ENCODE measurements at places on chromosomes 2 and 18.
A peak's percentile ranks its signal among the peaks of the same experiment; 100 is the strongest.

DNA sequence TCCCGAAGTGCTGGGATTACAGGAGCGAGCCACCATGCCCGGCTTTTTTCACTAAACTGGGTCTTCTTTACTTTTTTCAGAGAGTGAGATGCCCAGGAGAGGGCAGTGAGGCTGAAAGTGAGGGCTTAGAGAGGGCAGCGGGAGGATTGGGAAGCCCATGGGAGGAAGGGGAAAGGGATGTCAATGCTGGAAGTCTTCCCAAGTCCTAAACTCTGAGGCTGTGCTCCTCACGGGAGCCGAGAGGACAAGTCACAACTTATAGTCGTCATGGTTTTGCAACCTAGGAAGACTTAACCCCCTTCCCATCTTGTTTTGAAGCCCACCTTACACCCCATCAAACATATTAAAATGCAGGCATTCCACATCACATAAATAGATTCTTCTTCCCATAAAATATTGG, 15.1 kb upstream of the MEP1B start:
- DNase-seq, result no peak

- DNase-seq, result no peak
These were observed 37.2 kb downstream of the MBOAT2 start for GRCh38 chr2:8966123-8966908.

DNA sequence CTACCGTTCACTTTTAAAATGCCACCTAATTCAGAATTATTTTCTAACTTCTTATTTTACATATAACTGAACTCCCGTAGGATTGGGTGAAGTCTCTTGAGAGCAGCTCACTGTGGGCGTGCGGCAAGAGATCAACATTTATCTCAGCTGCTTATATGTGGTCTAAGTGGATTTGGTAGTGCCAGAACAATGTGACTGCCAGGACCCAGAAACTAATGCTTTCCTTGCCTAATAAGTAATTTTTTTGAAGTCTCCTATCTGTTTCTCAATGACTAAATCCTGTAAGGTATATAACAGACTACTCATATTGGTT, 11.2 kb upstream of the NFE2L2 start:
- DNase-seq, result no peak

GRCh38 chr2:99421469-99421868, 68.3 kb downstream of the REV1 start:
- no peak for DNase-seq

- peak; percentile 82 for DNase-seq
These were observed 253.4 kb downstream of the ETAA1 start for GRCh38 chr2:67650291-67651133.

- no peak for DNase-seq
These were observed 957.8 kb downstream of the SLC4A3 start for GRCh38 chr2:220585241-220585640.

DNA sequence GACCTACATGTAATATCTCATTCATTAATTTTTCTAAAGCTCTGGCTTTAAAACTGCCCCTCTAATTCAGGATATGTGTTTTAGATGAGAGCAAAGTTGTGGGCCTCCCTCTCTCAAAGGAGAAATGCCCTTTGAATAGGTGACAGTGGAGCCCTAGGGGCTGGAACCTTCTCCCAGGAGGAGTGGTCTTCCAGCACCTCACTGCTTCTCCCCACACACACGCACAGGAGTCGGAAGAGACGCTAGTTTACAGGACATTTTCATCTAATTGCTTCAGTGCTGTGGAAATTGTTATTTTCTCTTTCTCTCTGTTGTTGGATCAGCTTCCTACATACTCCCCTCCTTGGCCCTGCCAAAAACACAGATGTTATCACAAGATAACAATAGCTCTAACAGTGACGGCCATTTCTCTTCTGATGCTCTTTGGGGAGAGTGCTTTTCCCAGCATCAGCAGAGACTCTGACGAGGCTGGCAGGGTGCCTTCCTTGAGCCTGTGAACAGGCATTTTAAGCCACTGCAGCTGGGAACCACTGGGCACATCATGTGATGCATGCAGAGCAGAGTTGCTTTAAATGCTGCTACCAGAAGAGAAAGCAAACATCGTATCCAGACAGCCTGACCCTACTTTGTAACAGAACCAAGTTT, 209.4 kb upstream of the SP5 start:
- no peak for DNase-seq

GRCh38 chr18:25248755-25249154, 103.2 kb downstream of the ZNF521 start:
- no peak for DNase-seq

- no peak for DNase-seq
These were observed 152.1 kb downstream of the NCK2 start for GRCh38 chr2:105896765-105897163.

DNA sequence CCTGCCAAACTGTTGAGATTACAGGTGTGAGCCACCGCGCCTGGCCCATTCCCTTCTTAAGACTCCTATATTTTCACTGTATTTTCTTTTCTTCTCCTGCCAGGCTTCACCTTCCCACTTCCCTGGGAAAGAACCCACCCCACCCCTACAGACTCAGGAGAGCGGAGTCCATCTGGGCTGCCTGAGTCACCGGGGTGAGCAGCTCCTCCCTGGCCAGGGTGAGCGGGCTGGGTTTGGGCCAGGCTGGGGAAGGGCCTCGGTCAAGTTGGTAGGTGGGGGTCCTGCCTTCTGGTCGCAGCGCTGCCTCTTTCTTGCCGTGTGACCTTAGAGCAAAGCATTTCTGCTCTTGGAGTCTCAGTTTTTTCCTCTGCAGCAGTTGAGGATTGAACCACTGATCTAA, 2.1 kb upstream of the GAREM2 start:
- DNase-seq, result no peak

DNA sequence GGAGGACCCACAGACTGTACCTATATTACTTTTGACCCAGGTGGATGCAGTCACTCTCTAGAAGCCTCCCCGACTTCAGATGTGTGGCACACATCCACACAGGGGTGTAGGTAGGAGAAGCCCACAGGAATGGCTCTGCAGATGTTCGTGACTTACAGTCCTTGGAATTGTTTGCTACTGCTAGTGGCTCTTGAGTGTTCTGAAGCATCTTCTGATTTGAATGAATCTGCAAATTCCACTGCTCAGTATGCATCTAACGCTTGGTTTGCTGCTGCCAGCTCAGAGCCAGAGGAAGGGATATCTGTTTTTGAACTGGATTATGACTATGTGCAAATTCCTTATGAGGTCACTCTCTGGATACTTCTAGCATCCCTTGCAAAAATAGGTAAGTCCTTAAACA, 605 bp downstream of the SLC9A4 start:
- no peak for DNase-seq

DNA sequence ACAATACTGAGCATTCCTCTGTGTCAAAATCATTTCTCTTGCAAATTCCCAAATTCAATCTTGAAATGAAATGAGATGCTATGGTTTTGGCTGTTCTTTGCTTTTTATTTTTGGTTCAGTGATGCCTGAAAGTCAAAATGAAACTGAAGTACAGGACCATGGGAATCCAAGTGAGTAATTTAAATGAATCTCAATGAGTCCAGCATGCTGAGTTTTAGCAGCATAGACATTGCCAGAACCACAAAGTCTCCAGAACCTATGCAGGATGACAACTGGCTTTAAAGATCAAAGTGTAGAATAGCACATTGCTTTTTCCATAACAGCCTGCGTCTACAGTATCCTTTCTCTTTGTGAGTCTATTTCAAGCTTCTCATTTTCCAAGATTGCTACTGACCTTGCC, 1050.7 kb upstream of the PIK3C3 start:
- DNase-seq, result no peak

- DNase-seq, result no peak
These were observed 26.4 kb downstream of the COBLL1 start for GRCh38 chr2:164815071-164815793.

DNA sequence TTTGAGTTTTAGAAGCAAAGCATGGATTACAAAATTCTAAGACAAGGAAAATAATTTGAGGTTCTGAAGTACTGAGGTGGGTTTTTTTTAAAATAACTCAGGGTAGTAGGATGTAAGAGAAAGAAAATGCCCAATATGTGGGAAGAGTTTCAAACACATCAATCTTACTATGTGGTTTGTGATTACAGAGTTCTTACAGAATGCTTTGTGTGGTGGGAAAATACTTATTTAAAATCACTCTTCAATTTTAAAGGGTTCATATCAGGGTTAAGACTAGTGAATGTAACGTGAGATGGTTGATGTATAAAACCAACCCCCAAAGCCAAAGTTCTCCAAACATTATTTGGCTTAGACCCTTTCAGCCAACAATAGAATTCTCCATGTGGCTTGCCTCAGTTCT, 173.5 kb downstream of the UBE2E3 start:
- DNase-seq, result no peak

GRCh38 chr2:8611246-8611645, 70.6 kb upstream of the ID2 start:
- DNase-seq, result no peak

DNA sequence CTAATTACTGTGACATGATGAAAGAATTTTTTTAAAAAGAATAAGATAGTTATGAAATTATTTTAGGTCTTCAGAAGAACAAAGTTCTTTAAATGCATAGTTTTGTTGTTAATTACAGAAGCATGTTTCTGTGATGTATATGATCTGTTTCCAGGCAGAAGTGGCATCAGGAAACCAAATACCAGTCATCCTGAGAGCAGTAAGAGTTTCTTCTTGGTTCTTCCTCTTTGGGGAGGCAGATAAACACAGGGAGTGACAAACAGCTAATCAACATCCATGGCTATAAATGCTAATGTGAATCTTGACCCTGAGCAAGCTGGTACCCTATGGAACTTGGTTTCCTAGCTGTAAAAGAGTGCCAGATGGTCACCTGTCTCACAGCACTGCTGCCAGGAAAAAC, 29.2 kb downstream of the WIPF1 start:
- DNase-seq, result no peak

DNA sequence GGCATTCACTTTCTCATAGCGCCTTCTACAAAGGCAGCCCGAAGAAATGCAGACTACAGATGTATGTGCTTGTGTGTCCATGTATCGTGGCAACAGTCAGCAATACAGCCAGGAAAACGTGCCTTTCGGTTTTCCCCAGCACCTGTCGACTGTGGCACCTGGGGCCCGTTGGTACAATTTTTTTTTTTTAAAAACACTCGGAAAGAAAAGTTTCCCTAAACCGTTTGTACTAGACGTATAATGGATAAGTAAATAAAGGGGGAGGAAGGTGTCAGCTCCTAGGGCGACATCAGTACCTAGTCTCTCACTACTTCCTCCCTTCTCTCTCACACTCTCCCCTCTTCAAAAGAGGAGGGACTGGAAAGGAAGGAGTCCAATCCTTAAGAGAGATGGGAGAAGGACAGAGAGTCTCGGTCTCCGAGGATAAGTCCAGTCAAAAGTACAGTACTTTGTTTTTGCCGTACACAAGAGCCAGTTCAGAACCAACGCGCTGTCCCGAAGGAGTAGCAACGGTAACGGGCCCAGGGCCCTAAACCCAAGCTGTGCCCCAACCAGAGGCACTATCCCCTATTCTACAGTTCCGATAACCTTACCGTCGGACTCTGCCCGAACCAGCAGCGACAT, 759 bp downstream of the PPP4R3B start:
- peak; percentile 38 for DNase-seq

DNA sequence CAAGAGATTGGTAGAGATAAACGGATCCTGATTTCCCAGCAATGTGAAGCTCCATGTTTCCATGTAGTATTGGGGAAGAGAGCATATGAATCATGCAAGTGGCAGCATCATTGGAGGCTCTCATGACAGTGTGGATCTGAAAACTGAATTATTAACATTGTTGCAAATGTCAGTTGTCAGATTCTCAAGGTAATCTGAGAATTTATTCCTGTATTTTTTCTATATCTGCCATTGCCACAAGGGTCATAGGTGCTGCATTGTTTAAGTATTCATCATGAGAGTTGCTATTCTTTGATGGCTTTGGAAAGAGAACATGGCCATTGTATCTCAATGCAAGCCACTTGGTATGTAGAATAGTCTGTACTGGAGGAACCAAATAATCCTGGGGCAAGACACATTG, 1217.0 kb upstream of the ZEB2 start:
- DNase-seq, result no peak

- DNase-seq, result no peak
These were observed 46.7 kb upstream of the LRRTM1 start for GRCh38 chr2:80351231-80351630.

DNA sequence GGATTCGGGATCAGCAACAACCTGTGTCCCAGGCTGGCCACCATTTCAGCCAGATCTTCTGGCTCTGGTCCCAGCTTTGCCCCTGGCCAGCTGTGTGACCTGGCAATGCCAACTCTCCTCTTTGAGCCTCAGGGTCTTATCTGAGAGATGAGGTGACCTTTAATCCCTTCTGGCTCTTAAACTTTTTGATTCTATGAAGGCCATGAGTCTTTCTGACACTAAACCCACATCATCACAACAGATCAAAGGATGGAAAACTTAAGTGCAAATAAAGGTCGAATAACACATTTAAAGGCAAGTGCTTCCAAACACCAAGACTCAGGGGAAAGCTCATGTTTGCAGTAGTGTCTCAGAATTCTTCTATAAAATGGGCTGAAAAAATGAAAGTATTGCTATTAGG, 491.8 kb upstream of the NRP2 start:
- DNase-seq, result no peak

GRCh38 chr2:126831234-126832005, 67.3 kb upstream of the TEX51 start:
- DNase-seq, result no peak

DNA sequence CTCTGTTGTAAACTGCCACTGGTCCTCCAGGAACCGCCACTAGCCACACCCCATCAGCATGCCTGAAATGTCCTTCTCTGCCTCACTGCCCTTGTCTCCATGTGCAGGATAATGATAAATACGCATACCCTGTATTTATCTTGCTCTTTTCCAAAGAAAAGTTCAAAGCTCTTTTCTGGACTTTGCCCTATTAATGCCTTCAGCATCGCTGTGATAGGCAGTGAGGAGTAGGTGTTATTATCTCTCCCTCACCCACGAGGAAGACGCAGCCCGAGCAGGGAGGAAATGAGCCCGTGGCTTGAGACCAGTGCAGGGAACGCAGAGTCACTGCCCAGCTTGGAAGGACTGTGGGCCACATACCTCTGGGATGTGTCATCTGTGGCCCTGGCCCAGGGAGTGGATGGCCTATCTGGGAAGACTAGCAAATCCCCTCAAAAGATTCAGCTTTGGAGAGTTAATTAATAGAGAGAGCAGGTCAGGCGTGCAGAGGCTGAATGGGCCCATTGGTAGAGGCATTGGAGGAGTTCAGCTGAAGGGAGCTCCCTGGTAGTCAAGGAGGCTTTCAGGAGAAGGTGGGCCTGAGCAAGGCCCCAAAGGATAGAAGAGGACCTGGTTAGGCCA, 39.5 kb upstream of the MCFD2 start:
- DNase-seq, result peak; percentile 96
